ENCODE measurements at places on chromosomes 13 and 19. TPM values are rescaled to one million over a fixed set of nuclear protein-coding genes. Genes with fewer than 3 reads are reported as not detected.

Gene PGLYRP2
- total RNA-seq: not detected

Gene SHC2
- 2.5 TPM for total RNA-seq

Gene CYP4F2
- not detected for total RNA-seq

Gene RGL3
- total RNA-seq: 4.4 TPM

Gene IRGC
- total RNA-seq: not detected

Gene ZNF441
- total RNA-seq: 12.8 TPM

Gene FPR1
- not detected for total RNA-seq

Gene SERPINE3
- total RNA-seq: not detected

Gene KIR2DL1
- total RNA-seq: not detected
